ENCODE measurements at places on chromosomes 4 and X.
A peak's percentile ranks its signal among the peaks of the same experiment; 100 is the strongest.

DNA sequence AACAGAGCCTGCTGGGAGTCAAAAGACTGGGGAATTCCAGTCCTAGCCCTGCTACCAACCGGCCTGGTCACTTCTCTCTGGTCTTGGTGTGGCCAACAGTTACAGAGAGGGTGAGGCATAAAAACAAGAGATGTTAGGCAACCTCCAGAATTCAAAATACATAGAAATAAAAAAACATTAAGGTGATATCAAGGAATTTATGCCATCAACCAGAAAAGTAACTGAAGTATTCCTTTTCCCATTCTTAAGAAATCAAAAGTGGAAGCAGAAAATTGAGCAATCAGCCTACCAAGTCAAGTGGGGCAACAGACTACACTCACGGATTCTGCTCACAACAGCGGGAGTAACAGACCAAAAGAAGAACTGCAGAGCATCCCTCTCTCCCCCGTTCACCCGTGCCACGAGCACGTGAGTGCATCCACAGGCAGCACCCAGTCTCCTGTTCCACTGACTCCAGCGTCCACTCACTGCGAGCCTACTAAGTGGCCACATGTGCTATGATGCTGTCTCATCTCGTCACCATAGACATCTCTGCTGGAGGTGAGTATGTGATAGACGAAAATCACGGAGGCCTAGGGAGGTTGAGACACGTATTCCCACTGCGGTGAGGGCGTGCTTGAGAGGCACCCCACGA lies 29.3 kb downstream of the AFAP1 start:
- no peak for DNase-seq

DNA sequence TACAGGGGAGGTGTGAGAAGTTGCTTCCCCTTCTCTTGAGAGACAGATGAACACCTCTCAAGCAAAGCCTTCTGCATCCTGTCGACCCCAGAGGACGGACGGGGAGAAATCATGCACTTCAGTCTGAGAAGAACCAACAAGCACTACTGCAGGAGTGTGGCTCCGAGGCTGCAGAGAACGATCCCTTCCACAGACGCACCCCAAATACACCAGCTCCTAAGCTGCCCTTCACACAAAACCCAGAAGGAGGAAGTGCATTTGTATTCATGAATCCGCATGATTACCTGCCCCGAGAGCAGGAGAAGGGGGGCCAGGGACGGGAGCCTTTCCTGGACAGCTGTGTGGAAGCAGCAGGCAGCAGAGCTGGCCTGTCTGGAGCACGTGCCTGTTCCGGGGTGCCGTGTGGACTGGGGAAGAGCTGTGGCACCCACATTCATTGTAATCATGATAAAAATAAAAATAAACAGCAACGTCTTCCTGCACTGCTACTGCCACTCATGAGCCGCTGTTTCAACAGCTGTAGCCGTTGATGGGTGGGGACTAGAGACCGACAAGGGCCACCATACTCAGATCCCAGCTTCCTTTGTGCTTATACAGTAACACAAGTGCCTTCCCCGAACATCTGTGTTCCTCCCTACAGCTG lies 42.9 kb downstream of the ACSL1 start:
- DNase-seq: peak; percentile 25

DNA sequence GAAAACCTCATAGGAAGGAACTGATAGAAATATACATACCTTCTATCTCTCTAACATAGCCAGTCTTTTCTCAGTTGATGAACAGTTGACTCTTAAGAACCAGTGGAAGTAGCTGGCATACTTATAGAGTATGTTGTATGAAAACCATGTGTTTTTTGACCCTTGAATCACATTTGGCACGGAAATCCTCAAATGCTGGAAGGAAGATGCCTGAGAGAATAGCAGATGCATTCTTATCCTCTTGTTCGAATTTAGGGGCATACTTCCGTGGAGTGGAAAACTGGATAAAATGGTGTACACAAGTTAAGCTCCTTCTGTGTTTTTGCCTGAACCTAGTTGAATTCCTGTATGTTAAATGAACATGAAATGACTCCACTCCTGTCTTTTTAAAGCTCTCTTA lies 145.5 kb downstream of the PCDH7 start:
- no peak for DNase-seq

DNA sequence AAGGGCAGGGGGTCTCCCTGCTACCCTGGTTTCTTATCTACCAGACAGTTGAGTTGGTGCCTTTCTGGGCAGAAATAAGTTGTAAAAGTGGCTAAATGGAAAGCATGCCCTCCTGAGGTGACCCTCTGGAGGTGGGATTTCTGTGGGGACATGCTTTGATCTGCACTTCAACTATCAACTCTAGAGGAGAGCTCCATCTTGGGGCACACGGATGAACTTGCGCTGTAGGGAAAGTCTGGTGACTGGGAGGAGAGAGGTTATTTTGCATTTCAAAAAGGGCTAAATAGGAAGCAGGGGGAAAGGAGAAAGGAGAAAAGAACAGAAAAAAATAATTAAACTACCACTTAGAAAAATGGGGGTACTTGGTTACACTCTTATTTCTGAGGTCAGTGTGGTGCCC lies 12.7 kb upstream of the RHOXF2B start:
- no peak for DNase-seq

GRCh38 chr4:84944947-84945346 lies 21.5 kb downstream of the WDFY3 start:
- DNase-seq: no peak

DNA sequence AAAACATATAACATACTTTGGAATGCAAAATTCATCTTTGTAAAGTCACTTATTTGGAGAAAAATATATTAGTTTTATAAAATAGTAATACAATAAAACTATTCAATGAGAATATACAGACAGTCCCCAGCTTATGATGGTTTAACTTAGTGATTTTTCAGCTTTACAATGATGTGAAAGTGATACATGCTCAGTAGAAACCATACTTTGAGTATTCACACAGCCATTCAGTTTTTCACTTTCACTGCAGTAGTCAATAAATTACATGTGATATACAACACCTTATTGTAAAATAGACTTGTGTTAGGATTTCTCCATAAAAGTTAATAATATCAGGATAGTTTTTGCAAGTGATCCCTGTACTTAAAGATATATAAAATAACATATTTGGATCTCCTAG lies 436.0 kb downstream of the CENPC start:
- DNase-seq: no peak

DNA sequence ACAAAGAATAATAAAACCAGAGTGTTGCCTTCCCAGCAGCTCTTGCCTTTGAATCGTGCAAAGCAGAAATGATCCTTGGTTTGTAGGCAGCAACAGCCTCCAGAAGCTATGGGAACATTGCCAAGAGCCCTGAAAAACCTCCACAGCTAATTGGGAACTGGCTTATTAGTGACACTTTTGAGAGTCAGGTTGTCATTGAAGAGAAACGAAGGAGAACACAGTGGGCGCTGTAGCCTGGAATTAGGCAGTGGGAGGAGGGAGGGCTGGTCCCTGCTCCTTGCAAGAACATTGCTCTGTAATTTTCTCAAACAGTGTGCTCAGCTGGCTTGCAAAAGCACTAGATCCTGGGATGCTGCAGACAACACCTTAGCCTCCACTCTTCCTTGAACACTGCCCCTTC lies 331.5 kb upstream of the EMCN start:
- no peak for DNase-seq

Data from germinal center (tissue), 1 donor.